Activated naive CD8-positive, alpha-beta T cell treated with anti-CD3 and anti-CD28 coated beads, Interleukin-2, amount 10 ng/mL, durations not matched to agents 7 days and 5 days (primary cell): ENCODE measurements at places on chromosomes 2 and 18.

- peak overlapping the region; percentile 64 for H3K27ac ChIP-seq
- H3K4me3 ChIP-seq: no peak overlapping the region
- DNase-seq: peak; percentile 25
- H3K27me3 ChIP-seq: no peaks in the 10 kb centered on the region
- peaks cover 35% of the 10 kb centered on the region for H3K4me1 ChIP-seq
Observed at GRCh38 chr2:239302808-239303557, 97.8 kb downstream of the HDAC4 start.

DNA sequence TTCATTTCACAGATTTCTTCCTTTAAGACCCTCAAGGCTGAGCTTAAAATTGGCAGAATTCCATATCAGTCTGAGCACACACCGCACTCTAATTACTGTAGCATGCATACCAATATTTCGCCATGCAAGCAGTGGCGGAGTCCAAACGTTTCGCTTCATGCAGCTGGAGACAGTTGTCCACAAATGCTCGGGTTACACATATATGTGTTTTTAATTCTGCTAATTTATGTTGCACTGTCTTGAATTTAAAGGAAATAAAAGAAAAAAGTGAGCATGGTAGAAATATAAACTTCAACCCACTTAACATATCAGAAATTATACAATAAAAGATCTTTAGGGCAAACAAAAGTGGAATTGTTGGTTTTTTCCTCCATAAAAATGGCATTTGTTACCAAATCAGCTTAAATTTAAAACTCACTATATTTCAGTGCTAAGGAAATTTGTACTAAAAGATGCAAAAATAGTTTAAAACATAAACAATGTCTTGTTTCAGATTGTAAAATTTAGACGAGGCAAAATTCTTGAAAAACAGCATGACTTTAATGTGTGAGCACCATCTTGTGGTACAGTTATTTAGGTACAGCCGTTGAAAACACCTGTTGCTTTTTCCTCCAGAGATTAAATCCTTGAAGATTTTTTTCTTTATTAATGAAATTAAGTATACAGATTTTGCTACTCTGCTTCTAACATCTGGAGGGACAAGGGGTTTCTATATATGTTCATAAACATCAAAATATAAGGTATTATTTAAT lies 24.1 kb upstream of the KANSL1L start:
- H3K4me3 ChIP-seq: no peak overlapping the region
- H3K27ac ChIP-seq: no peak overlapping the region
- peaks cover 3% of the 10 kb centered on the region for H3K4me1 ChIP-seq
- peaks cover 2% of the 10 kb centered on the region for H3K27me3 ChIP-seq
- DNase-seq: no peak

GRCh38 chr2:228841877-228842276 lies 429.2 kb downstream of the PID1 start:
- H3K4me3 ChIP-seq: no peak overlapping the region
- H3K36me3 ChIP-seq: no peaks in the 10 kb centered on the region
- H3K27me3 ChIP-seq: no peaks in the 10 kb centered on the region
- no peak for DNase-seq

- H3K4me3 ChIP-seq: no peak overlapping the region
- no peak for DNase-seq
- no peaks in the 10 kb centered on the region for H3K27me3 ChIP-seq
Observed at GRCh38 chr2:210558708-210559107, 2.3 kb downstream of the CPS1 start.

GRCh38 chr2:138846216-138846821 lies 66.1 kb upstream of the NXPH2 start:
- DNase-seq: no peak
- no peaks in the 10 kb centered on the region for H3K36me3 ChIP-seq
- no peak overlapping the region for H3K4me3 ChIP-seq

GRCh38 chr18:79765491-79766245 lies 32.1 kb upstream of the KCNG2 start:
- H3K4me1 ChIP-seq: peaks cover 3% of the 10 kb centered on the region
- H3K36me3 ChIP-seq: no peaks in the 10 kb centered on the region
- H3K27ac ChIP-seq: no peak overlapping the region
- peaks cover 2% of the 10 kb centered on the region for H3K27me3 ChIP-seq
- peak; percentile 2 for DNase-seq
- no peak overlapping the region for H3K4me3 ChIP-seq
